Esophagus squamous epithelium (tissue), 5 donors: ENCODE measurements at places on chromosomes 7 and 10.

GRCh38 chr7:16668978-16669377 is 23.0 kb downstream of the BZW2 start:
- DNase-seq = no peak

DNA sequence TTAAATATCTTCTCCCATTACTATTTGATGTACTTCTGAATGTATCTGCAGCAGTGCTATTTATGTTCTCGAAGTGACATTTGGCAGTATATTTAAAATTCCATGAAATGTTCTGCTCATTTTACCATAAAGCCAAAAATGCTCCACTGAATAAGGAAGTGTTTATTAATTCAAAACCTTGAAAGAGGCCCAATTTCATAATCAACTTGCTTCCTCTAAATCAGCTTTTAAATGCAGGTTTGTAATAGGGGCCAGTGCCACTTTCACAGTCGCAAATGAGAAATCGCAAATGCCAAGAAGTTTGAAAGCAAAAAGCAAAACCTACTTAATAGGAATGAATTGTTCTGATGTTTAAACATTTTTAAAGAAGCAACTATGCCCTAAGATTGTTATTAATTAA is 11.4 kb downstream of the NHLRC2 start:
- no peak for DNase-seq

DNA sequence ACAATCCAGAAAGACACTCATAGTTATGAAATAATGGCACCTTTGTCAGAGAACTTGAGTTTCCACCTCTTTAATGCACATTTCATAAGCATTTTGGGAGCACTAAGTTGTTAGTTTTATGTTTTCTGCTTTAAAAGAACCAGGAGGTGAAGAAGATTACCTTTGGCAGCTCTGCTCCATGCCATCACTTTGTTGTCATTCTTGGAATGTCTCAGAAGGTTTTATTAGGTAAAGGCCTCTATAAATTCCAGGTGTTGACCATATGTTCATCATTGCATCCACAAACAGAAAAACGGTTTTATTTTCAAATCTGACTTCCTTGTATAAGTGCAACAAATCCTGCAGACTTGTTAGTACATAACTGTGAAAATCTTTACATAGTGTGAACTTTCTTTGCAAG is 424.8 kb downstream of the MDFIC start:
- DNase-seq = no peak

- DNase-seq = no peak
Measured at GRCh38 chr7:113832196-113832745, 86.5 kb downstream of the PPP1R3A start.

GRCh38 chr7:111770116-111770515 is 207.8 kb upstream of the IMMP2L start:
- no peak for DNase-seq

DNA sequence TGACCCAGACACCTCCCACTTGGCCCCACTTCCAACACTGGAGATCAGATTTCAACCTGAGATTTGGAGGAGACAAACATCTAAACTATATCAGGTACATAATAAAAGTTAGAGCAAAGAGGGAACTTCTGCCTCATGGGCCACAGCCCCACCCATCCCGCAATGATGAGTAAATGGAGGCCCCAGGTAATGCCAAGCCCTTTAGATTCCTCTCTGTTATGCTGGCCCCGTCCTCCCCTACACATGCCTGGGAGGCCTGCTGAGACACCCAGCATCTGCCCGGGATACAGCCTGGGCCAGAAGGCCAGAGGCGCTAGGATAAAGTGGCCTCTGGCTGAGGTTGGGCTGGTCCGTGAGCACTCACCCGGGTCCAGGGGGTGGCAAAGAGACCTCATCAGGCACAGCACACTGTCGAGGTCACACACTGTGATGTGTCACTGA is 185.5 kb upstream of the SH2B2 start:
- no peak for DNase-seq

GRCh38 chr10:43056568-43057011 is 20.3 kb upstream of the RET start:
- no peak for DNase-seq

GRCh38 chr10:4183761-4184261 is 398.8 kb upstream of the KLF6 start:
- DNase-seq = no peak

DNA sequence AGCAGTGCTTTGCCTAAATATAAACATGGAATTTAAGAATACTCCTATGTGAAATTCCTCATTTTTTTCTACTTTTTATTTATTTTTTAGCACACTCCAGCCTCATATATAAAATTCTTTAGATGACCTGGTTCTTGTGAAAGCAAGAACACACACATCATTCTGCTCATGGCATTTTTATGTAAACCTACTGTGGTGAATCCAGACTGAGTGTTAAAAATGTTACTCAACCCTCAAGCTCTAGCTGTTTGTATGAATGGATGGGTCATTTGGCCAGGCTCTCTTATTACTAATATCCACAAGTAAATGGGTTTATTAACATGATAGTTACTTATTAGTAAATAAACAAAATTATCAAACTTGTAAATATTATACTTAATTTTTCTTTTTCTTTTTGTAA is 551.7 kb upstream of the LRRN3 start:
- DNase-seq = no peak

- no peak for DNase-seq
Measured at GRCh38 chr10:130045091-130045652, 65.5 kb downstream of the C10orf143 start.

- no peak for DNase-seq
Measured at GRCh38 chr10:80506189-80506575, 31.5 kb upstream of the SH2D4B start.

- no peak for DNase-seq
Measured at GRCh38 chr10:82266438-82266837, 391.4 kb downstream of the NRG3 start.

GRCh38 chr10:57973451-57973850 is 294.2 kb downstream of the IPMK start:
- DNase-seq = no peak

GRCh38 chr10:484441-484924 is 205.0 kb downstream of the DIP2C start:
- no peak for DNase-seq

- DNase-seq = no peak
Measured at GRCh38 chr10:113132591-113133121, 182.6 kb downstream of the TCF7L2 start.

DNA sequence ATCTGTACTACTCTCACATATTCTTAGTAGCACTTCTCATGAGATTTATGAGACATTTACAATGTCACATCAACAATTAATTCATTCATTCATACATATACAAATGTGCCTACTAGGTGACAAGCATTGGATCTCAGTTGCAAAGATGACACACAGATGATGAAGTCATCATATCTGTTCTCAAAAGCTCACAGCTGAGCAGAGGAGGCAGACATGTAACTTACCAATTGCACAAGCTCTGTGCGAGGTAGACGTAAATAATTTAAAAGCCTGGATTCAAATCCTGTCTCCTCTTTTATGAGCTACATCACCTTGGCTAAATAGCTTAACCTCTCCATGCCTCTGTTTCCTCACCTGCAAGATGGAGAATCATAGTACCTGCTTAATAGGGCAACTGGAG is 109.4 kb upstream of the FAM133B start:
- no peak for DNase-seq
